Transverse colon (tissue), 4 donors: ENCODE measurements at places on chromosomes 5 and 9. TPM values are rescaled to one million over a fixed set of nuclear protein-coding genes. Genes with fewer than 3 reads are reported as not detected.

JAKMIP2 gene
- total RNA-seq = 0.79 TPM

DNA sequence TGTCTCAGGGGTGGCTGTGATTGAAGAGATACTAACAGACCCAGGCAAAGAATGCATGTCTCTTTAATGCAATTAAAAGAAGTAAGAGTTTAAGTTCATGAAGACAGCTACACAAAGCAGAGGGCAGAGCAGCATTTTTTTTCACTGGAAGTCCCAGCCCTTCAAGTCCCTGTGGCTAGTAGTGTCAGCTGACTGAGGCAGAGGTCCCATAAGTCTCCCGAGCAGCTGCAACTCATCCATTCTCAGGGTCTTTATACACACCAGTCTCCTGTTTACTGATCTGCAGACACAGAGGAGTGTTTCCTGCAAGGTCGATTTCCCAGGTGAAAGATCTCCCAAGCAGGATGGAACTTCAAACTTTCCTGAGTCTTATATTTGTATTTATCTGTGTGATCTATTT is 169.4 kb upstream of the GLRA1 start:
- no peak overlapping the region for H3K4me3 ChIP-seq
- no peaks in the 10 kb centered on the region for H3K27me3 ChIP-seq
- no peaks in the 10 kb centered on the region for H3K36me3 ChIP-seq
- DNase-seq = no peak

GRCh38 chr9:133986061-133986460 is 6.1 kb downstream of the VAV2 start:
- no peak for DNase-seq
- H3K36me3 ChIP-seq = no peaks in the 10 kb centered on the region
- no peaks in the 10 kb centered on the region for H3K27me3 ChIP-seq
- H3K27ac ChIP-seq = no peak overlapping the region
- no peaks in the 10 kb centered on the region for H3K4me1 ChIP-seq
- no peak overlapping the region for H3K4me3 ChIP-seq

DNA sequence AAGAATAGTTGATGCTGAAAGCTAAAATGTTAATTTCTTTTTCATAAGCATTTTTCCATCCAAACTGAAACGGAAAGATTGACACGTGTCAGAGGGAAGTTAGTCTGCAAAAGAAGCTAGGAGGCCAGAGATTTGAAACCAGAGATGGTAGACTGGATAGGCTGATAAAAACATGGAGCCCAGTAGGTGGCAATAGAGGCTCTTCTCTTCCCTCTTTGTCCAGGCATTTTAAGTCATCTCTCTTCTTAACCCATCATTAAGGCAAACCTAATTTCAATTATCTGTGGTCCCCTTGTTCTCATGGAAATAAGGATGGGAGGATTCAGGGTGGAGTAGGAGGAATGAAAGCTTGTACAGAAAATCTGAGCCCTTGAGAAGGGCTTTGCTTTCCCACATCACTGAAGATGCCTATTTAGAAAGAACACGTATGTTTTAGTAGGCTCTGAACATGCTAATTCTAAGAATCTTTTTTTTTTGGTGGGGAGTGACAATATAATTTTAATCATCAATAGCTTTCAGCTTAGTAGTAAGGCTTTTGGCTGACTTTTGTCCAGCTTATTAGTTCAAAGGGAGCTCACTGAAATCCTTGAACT is 66.6 kb downstream of the ZNF474 start:
- no peak overlapping the region for H3K4me3 ChIP-seq
- H3K36me3 ChIP-seq = no peaks in the 10 kb centered on the region
- peaks cover 4% of the 10 kb centered on the region for H3K4me1 ChIP-seq

- H3K27me3 ChIP-seq = peaks cover 94% of the 10 kb centered on the region
- H3K4me1 ChIP-seq = peaks cover 17% of the 10 kb centered on the region
- H3K27ac ChIP-seq = no peak overlapping the region
Observed at GRCh38 chr5:181052672-181053487, 12.8 kb downstream of the BTNL9 start.
